Activated CD4-positive, alpha-beta T cell treated with anti-CD3 and anti-CD28 coated beads for 4 hours (primary cell): ENCODE measurements at places on chromosomes 3 and 15.
A peak's percentile ranks its signal among the peaks of the same experiment; 100 is the strongest.

- DNase-seq: no peak
These were observed 224.8 kb upstream of the ATP10A start for GRCh38 chr15:26087881-26088280.

DNA sequence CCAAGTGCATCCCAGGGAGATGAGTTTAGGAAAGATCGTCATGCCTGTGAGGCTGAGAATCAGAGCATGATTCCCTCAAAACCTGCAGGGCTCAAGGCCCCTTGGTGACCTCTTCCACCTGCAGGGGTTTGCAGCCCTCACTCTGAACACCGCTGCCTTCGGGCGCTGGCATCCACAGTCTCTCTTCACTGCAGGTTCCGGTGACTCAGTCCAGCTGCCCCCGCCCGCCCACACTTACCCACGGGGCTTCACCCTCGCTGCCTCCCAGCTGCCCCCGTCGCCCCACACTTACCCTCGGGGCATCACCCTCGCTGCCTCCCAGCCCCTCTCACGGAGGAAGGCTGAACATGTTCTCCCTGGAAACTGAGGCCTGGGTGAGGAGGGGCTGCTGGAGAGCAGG lies 277.1 kb downstream of the XXYLT1 start:
- DNase-seq: no peak

GRCh38 chr3:33575311-33575710 lies 135.1 kb upstream of the UBP1 start:
- DNase-seq: no peak

GRCh38 chr15:82647835-82648256 lies 683 bp upstream of the CPEB1 start:
- peak; percentile 42 for DNase-seq

- no peak for DNase-seq
These were observed 29.1 kb downstream of the PRR20G start for GRCh38 chr3:127258733-127259132.

GRCh38 chr15:100966997-100967396 lies 47.8 kb downstream of the LRRK1 start:
- no peak for DNase-seq

- DNase-seq: no peak
These were observed 33.6 kb downstream of the ZDHHC19 start for GRCh38 chr3:196177567-196177966.

- DNase-seq: no peak
These were observed 13.6 kb upstream of the TBL1XR1 start for GRCh38 chr3:177210744-177211502.

DNA sequence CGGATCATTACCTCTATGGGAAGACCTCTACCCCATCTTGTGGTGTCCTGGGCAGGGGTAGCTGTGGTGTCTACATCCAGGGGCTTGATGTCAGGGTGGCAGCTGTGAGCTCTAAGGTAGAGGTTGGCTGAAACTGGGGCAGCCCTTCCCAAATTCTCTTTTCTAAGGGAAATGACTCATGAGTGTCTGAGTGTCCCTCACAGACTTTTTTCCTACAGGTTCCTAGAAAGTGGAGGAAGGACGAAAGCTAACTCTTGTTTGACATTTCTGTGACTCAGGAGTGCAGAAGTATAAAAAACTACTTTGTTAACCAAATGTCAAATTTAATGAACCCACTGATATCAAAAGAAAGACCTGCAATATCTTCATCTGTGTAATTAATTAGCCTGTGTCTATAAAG lies 481.5 kb downstream of the PDCD6IP start:
- DNase-seq: no peak

DNA sequence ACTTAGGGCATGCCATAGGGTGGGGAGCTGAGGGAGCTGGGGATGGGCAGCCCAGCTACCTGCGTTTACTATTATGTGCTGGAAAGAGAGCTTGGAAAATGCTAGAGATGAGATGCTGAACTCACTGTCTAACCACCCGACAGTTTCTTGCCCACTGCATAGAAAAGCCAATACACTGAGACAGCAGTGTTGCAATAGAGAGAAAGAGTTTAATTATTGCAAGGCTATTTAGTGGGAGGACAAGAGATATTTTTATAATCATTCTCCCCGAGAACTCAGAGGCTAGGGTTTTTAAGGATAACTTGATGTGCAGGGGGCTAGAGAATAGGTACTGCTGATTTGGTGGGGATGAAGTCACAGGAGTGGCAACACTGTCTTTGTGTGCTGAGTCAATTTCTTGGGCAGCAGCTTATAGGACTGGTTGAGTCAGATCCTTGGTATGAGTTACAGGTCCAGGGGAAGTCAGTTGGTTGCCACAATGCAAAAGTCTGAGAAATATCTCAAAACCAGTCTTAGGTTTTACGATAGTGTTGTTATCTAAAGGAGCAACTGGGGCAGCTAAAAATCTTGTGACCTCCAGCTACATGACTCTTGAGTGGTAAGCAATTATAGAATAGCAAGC lies 205.9 kb downstream of the GABRG3 start:
- DNase-seq: no peak

DNA sequence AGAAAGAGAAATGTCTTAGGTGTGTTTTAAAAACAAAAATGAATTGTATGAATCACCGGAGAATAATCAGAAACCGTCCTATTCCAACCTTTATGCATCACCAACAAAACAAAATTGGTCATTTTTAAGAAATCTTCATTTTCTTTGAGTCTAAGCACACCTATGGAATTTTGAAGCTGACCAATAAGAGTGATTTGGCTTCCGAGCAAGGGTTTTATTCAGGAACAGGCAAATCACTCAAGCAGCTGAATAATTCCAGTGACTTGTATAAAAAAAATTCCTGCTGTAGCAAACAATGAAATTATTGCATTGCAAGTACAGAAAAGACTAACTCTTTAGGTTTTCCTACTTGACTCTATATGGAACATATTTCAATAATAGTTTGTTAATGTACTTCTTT lies 83.8 kb upstream of the FNDC3B start:
- no peak for DNase-seq
